Ascending aorta (tissue), 2 donors: ENCODE measurements at places on chromosomes 5 and 9. TPM values are rescaled to one million over a fixed set of nuclear protein-coding genes. Genes with fewer than 3 reads are reported as not detected.

PROB1 gene
- 4.3 TPM for total RNA-seq

ORM1 gene
- 53.3 TPM for total RNA-seq

ZNF454 gene
- 2.8 TPM for total RNA-seq

PCDHB3 gene
- total RNA-seq, result 1.1 TPM

GABRB2 gene
- total RNA-seq, result 0.21 TPM

RNF183 gene
- total RNA-seq, result not detected

SOHLH1 gene
- not detected for total RNA-seq

CAMK2A gene
- not detected for total RNA-seq

- H3K4me1 ChIP-seq, result no peaks in the 10 kb centered on the region
- H3K4me3 ChIP-seq, result no peak overlapping the region
- no peak overlapping the region for H3K27ac ChIP-seq
- no peak for DNase-seq
- no peaks in the 10 kb centered on the region for H3K36me3 ChIP-seq
- H3K27me3 ChIP-seq, result no peaks in the 10 kb centered on the region
Observed at GRCh38 chr5:156219483-156220005, 107.4 kb upstream of the SGCD start.

- H3K27ac ChIP-seq, result no peak overlapping the region
- no peaks in the 10 kb centered on the region for H3K36me3 ChIP-seq
- no peaks in the 10 kb centered on the region for H3K4me1 ChIP-seq
Observed at GRCh38 chr5:145236983-145237382, 598.2 kb downstream of the PRELID2 start.

GRCh38 chr5:113022661-113023060 lies 46.1 kb downstream of the DCP2 start:
- H3K36me3 ChIP-seq, result peaks cover 11% of the 10 kb centered on the region
- H3K4me1 ChIP-seq, result no peaks in the 10 kb centered on the region
- no peak for DNase-seq

GRCh38 chr5:176750144-176750543 lies 60.2 kb upstream of the UNC5A start:
- no peak overlapping the region for H3K4me3 ChIP-seq
- H3K27ac ChIP-seq, result no peak overlapping the region
- no peaks in the 10 kb centered on the region for H3K36me3 ChIP-seq
- no peak for DNase-seq

GRCh38 chr5:43063721-43064171 lies 23.6 kb upstream of the ANXA2R start:
- H3K27me3 ChIP-seq, result no peaks in the 10 kb centered on the region
- H3K4me3 ChIP-seq, result no peak overlapping the region
- H3K4me1 ChIP-seq, result peaks cover 20% of the 10 kb centered on the region

DNA sequence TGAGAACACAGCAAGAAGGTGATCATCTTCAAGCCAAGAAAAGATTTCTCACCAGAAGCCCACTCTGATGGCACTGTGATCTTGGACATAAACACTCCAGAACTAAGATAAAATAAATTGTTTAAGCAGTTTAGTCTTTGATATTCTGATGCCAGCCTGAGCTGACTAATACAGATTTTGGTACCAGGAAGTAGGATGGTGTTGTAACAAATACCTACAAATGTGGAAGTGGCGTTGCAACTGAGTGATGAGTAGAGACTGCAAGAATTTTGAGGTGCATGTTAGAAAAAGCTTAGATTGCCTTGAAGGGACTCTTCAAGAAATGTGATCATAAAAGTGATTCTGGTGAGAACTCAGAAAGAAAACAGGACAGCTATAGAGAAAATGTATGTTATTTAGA lies 592.4 kb upstream of the DAB2 start:
- no peak overlapping the region for H3K27ac ChIP-seq
- DNase-seq, result no peak
- no peaks in the 10 kb centered on the region for H3K4me1 ChIP-seq
- no peak overlapping the region for H3K4me3 ChIP-seq
- H3K36me3 ChIP-seq, result no peaks in the 10 kb centered on the region

DNA sequence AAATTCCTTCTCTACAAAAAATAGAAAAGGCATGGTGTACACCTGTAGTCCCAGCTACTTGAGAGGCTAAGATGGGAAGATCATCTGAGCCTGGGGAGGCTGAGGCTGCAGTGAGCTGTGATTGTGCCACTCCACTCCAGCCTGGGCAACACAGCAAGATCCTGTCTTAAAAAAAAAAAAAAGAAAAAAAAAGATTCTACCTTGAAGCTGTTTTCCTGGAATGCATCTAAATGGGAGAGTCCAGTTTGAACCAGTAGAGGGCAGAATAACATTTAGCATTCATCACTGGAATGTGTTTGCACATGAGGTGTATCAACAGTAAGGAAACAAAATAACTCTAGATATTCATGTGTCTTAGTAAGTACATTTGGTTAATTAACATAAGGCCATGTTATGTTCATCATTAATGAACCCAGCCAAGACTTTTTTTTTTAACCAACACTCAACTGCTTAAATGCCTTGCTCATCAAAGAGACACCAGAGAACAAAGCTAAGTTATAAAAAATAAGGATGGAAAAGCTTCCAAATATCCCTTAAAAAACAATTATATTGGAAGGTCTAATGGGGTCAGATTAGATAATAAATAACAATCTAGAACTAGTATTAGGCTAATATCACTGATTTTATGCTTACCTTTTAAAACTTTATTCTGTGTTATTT lies 16.1 kb downstream of the IFNE start:
- no peaks in the 10 kb centered on the region for H3K4me1 ChIP-seq
- no peaks in the 10 kb centered on the region for H3K27me3 ChIP-seq
- no peak for DNase-seq

DNA sequence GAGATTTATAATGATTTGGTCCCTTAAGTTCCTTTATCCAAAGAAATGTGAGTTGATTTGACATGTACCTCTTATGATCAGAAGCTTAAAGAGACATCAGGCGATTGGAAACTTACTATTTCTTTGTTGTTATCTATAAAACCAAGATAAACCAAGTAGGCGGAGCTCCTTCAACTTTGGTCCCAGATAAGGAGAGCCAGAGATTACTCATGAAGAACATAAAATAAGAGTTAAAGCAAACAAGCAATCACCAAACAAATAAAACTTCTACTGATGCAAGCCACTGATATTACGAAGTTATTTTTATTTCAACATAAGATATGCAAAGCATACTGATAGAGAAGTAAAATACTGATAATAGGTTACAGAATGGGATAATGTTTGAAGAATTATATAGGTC lies 141.5 kb upstream of the CDH18 start:
- no peaks in the 10 kb centered on the region for H3K27me3 ChIP-seq
- H3K4me3 ChIP-seq, result no peak overlapping the region
- no peaks in the 10 kb centered on the region for H3K36me3 ChIP-seq
- no peaks in the 10 kb centered on the region for H3K4me1 ChIP-seq

DNA sequence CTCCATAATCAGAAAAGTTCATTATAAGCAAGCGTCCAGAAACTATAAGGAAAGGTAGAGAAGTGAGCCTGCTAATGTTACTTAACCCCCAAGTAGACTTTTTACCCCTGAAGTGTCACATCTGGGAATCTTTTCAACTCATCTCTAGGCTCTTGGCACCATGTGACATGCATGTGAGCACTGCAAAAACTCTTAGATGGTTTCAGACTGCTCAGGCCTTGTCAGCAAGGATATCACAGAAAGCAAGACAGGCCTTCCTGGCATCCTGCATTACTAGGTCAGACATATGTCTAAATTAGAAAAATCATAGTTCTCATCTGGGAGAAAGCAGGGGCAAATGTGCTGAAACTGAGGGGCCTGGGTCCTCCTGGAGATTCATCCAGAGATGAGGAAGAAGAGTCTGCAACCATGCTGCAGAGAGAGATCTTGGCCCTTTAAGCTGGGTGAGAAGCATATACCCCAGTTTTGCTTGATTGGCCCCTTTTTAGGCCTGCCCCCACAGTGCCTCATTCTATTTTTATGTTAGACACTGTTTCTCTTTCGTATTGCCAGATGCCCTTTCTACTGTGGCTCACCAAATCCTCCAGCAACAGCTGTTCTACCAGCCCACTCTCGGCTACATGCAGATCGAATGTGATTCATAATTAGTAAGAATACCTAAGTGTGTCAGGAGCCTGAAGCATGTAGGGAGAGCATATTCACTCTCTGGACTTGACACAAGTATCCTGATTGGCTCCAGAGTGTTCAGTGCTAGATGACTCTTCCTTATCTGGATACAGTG lies 19.0 kb downstream of the TMEM8B start:
- peak overlapping the region; percentile 64 for H3K27ac ChIP-seq
- no peak overlapping the region for H3K4me3 ChIP-seq
- no peak for DNase-seq
- peaks cover 21% of the 10 kb centered on the region for H3K36me3 ChIP-seq
- H3K27me3 ChIP-seq, result no peaks in the 10 kb centered on the region
- H3K4me1 ChIP-seq, result no peaks in the 10 kb centered on the region

- H3K27ac ChIP-seq, result no peak overlapping the region
- H3K36me3 ChIP-seq, result no peaks in the 10 kb centered on the region
- H3K4me3 ChIP-seq, result peak overlapping the region; percentile 54
- no peaks in the 10 kb centered on the region for H3K4me1 ChIP-seq
- no peak for DNase-seq
Observed at GRCh38 chr9:114506082-114506390, 763 bp upstream of the WHRN start.

DNA sequence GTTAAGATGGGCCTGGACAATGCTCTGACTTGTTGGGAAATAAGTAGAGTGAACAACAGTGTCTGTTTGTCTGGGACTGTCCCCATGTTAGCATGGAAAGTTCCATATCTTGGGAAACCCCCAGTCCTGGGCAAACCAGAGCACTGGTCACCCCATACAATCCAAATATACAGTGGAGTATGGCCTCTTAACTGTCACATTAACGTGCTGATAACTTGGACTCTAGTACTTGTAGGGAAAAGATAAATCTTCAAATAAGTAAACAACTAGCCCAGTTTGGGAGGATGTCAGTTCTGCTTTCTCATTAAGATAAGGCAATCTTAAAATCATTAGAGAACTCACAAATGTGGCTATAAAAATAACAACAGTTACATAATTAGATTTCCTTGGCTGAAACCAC lies 47.6 kb upstream of the JAK2 start:
- H3K27me3 ChIP-seq, result no peaks in the 10 kb centered on the region
- no peak for DNase-seq
- H3K4me3 ChIP-seq, result no peak overlapping the region
- H3K36me3 ChIP-seq, result no peaks in the 10 kb centered on the region
- no peak overlapping the region for H3K27ac ChIP-seq
- peaks cover 40% of the 10 kb centered on the region for H3K4me1 ChIP-seq

GRCh38 chr5:40082313-40082712 lies 597.4 kb upstream of the PTGER4 start:
- H3K36me3 ChIP-seq, result no peaks in the 10 kb centered on the region
- H3K27me3 ChIP-seq, result no peaks in the 10 kb centered on the region
- no peak overlapping the region for H3K27ac ChIP-seq
- H3K4me1 ChIP-seq, result no peaks in the 10 kb centered on the region
- no peak for DNase-seq

- H3K27ac ChIP-seq, result no peak overlapping the region
- no peaks in the 10 kb centered on the region for H3K4me1 ChIP-seq
- H3K36me3 ChIP-seq, result no peaks in the 10 kb centered on the region
- H3K4me3 ChIP-seq, result no peak overlapping the region
Observed at GRCh38 chr5:147740864-147741263, 41.7 kb downstream of the JAKMIP2 start.

DNA sequence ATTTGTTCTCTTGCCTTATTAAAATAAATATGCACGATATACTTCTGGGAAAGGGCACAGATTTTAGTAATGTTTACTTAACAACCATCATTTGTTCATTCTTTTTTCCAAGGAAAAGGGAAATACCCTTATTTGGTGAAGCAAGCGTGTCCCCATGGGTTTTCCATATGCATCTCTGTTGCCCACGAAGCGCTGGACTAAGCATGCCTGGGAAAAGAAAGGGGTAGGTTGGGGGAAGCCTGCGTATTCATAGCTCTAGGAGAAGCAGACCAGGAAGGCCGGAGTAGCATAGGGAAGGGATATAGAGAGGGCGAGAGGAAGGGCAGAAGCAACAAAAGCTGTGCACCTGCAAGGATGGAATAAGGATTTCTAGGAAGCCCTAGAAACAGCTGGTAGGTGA lies 61.8 kb upstream of the ACO1 start:
- DNase-seq, result no peak
- no peaks in the 10 kb centered on the region for H3K4me1 ChIP-seq
- H3K36me3 ChIP-seq, result no peaks in the 10 kb centered on the region
- H3K4me3 ChIP-seq, result no peak overlapping the region
- H3K27ac ChIP-seq, result no peak overlapping the region

- H3K4me3 ChIP-seq, result no peak overlapping the region
- H3K27ac ChIP-seq, result no peak overlapping the region
- no peaks in the 10 kb centered on the region for H3K27me3 ChIP-seq
- DNase-seq, result no peak
Observed at GRCh38 chr5:67178085-67178484, 18.5 kb downstream of the CD180 start.

- H3K36me3 ChIP-seq, result no peaks in the 10 kb centered on the region
- peak overlapping the region; percentile 50 for H3K27ac ChIP-seq
- H3K4me3 ChIP-seq, result no peak overlapping the region
- H3K27me3 ChIP-seq, result no peaks in the 10 kb centered on the region
- no peak for DNase-seq
Observed at GRCh38 chr5:54177058-54177457, 133.3 kb downstream of the ARL15 start.

DNA sequence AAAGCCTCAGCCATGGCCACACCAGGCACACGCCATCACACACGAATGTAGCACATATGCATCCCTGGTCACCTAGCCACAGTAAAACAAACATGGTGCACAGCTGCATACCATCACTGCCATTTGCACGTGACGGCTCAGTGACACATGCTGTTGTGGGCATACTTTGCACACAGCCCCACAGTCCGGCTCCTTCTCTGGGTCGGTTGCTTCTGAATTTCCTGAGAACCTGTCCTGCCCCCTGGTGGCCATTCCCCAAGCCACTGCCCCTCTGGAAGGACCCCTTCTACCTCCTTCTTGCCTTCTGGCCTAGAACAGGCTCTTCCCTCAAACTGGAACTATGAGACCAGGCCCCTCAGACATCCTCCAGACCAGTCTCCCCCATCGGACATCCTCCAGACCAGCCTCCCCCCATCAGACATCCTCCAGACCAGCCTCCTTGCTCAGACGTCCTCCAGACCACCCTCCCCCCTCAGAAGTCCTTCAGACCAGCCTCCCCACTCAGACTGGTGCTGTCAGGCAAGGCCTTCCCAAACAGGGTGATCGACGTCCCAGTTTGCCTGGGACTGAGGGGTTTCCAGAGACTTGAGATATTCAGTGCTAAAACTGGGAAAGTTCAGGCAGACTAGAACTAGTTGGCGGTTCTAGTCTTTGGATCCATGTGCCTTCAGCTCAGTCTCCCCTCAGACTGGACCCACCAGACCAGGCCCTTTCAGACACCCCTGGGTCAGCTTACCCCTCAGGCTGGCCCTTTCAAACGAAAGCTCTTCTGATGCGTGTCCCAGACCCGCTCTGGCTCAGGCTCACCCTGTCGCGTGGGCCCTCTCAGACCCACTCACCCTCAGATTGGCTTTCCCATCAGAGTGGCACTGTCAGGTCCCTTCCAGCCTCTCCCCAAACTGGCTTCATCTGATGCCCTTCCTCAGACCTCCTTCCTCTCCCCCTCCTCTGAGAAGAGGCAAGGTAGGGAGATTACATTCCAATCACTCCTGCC lies 24.3 kb upstream of the ENHO start:
- H3K36me3 ChIP-seq, result no peaks in the 10 kb centered on the region
- no peak overlapping the region for H3K4me3 ChIP-seq
- H3K4me1 ChIP-seq, result no peaks in the 10 kb centered on the region
- H3K27me3 ChIP-seq, result no peaks in the 10 kb centered on the region
